ENCODE measurements at places on chromosomes 16 and 17. TPM values are rescaled to one million over a fixed set of nuclear protein-coding genes. Genes with fewer than 3 reads are reported as not detected.

The CBLN1 gene
- not detected for total RNA-seq

- DNase-seq = no peak
These were observed 10.8 kb downstream of the COTL1 start for GRCh38 chr16:84607061-84607460.

The TSPOAP1 gene
- total RNA-seq = 21.1 TPM

The FGF11 gene
- 16.5 TPM for total RNA-seq

- peak; percentile 79 for DNase-seq
These were observed 1.2 kb downstream of the HCRT start for GRCh38 chr17:42183741-42184711.

DNA sequence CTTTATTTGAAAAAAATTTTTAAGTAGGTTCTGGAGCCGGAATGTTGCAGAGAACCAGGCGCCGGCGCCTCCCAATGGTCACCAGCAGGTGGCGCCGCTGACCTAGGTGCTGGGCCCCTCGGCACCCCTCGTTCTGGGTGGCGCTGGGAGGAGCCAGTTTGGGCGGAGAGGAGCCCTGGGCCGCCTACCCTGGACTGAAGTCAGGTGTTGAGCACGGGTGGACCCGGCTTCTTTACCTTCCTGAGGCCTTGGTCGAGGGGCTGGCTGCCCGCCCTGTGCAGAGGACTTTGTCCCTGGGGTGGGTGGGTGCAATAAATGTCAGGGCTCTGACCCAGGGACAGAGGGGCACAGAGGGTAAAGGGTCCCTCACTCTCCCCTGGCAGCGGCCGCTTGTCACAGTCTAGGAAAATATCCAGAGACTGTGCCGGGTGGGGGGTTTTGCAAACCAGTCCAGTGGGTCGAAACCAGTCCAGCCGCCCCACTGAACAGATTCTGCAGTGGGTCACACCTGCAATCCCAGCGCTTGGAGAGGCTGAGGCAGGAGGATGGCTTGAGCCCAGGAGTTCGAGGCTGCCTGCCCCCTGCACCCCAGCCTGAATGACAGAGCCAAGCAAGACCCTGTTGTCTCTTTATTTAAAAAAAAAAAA, 30.1 kb upstream of the TNFRSF13B start:
- peak; percentile 85 for DNase-seq

DNA sequence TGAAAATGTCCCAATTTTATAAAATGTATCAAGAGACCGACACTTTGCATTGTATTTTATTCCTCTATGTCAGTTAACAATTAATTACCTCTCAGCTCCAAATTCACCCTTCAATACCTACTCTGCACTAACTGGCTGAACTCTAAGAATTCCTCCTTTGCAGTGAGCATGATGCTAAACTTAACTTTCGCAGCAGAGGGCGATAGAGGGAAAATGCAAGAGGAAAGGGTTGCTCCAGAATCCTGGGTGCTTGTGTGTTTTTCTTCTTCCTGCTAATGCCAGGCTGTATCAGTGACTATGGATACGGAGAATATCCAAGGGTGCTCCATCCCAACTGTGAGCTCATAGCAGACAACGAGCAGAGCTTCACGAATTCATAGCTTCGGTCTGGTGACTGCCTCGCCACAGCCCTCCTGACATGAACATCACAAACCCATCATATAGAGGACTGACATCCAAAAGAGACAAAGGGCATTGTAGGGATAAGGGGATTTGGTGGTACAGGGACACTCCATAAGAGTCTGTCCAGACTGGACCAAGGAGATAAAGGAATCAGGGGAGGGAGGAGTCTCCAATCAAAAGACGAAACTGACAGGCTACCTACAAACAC, 172.9 kb downstream of the STX8 start:
- DNase-seq = peak; percentile 53

The RND2 gene
- total RNA-seq = not detected

- no peak for DNase-seq
These were observed 5.2 kb upstream of the GHDC start for GRCh38 chr17:42199416-42200011.

DNA sequence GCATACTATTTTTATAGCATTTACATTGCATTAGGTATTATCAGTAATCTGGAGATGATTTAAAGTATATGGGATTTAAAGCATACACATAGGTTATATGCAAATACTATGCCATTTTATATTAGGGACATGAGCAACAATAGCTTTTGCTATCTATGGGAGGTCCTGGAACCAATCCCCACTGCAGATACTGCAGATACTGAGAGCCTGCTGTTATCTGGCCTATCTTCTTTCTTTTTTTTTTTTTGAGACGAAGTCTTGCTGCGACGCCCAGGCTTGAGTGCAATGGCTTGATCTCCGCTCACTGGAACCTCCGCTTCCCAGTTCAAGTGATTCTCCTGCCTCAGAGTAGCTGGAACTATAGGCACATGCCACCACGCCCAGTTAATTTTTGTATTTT, 37.4 kb downstream of the STH start:
- DNase-seq = no peak

- DNase-seq = no peak
These were observed 7.8 kb downstream of the GGA2 start for GRCh38 chr16:23502466-23502865.

GRCh38 chr17:56830726-56831368, 2.9 kb downstream of the C17orf67 start:
- no peak for DNase-seq

The KCNH4 gene
- total RNA-seq = 0.38 TPM

DNA sequence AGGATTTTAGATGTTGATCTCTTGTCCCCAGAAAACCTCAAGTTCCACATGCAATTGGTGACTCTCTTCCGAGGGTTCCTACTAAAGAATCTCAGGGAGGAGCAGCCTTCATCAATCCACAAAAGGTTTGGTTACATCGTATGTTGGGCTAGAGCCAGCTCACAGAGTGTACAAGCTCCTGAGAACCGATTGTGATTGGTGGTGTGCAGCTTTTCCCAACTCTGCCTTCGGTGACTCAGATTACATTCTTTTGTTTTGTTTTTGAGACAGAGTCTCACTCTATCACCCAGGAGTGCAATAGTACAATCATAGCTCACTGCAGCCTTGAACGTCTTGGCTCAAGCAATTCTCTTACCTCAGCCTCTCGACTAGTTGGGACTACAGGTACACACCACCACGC, 172.4 kb downstream of the PMP22 start:
- DNase-seq = no peak

Data from activated CD8-positive, alpha-beta T cell treated with anti-CD3 and anti-CD28 coated beads for 36 hours (primary cell).